ENCODE measurements at places on chromosomes 2 and 18.

DNA sequence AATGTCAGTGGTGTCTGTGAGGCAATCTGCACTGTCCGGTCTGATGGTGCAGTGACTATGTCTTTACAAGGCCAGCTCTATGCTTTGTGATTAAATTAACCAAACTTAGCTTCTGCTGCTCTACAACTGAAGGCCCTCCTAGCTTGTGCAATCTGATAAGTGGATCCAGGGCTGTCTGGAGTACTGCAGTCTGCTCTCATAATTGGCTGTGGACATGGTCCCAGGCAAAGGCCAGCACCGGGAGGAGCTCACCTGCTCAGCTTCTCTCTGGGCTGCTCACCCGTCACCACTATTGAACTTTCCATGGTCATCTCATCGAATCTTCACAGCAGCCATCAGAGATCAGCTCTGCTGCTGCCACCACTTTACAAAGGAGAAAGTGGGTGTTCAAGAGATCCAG, 13.0 kb upstream of the APCDD1 start:
- DNase-seq: no peak

DNA sequence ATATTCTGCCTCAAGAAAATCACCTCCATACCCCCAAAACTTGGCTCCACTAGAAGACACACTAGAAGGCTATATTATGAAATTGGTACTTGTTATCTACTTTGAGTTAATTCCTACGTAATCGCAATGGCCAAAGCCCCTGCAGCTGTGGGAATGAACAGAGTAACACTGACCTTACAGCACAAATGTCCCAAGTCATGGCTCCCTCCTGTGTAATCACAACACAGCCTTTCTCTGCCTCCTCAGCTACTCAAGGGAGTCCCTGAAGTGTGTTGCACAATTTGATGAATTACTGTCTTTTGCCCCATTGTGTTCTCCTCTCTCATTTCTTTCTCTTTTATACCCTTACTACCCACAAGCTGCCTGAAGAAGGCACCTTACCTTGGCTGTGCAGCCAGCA, 375.2 kb downstream of the ARHGAP15 start:
- DNase-seq: no peak

DNA sequence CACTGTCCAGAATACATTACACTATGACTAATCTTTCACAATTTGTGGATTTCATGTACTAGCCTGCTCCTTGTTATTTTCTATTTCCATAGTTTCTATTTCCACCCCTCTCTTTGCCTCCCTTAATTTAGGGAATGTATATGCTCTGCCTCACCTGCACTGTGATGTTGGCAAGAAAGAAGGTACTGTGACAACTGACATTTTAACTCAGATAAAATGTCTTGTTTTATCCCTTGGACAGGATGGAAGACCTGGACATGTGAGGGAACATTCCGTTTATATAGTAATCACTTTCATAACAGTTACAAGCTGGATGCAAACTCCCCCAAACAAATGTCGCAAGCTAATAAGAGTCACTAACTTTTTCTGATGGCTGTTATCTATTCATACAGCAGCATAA, 21.5 kb upstream of the DSG3 start:
- DNase-seq: no peak

GRCh38 chr2:179424571-179424970, 159.9 kb upstream of the SESTD1 start:
- DNase-seq: no peak

- DNase-seq: no peak
Observed at GRCh38 chr18:63286926-63287325, 32.6 kb downstream of the BCL2 start.

GRCh38 chr2:218985021-218985324, at the start of gene FEV:
Gene FEV (minus strand): TSS chr2:218985184. CDS start chr2:218985075, 109 bp downstream.
- no peak for DNase-seq

All from effector memory CD4-positive, alpha-beta T cell (primary cell).